ENCODE measurements at places on chromosomes 2 and 18.

- DNase-seq, result no peak
Measured at GRCh38 chr18:1929720-1930119, 641.6 kb downstream of the METTL4 start.

DNA sequence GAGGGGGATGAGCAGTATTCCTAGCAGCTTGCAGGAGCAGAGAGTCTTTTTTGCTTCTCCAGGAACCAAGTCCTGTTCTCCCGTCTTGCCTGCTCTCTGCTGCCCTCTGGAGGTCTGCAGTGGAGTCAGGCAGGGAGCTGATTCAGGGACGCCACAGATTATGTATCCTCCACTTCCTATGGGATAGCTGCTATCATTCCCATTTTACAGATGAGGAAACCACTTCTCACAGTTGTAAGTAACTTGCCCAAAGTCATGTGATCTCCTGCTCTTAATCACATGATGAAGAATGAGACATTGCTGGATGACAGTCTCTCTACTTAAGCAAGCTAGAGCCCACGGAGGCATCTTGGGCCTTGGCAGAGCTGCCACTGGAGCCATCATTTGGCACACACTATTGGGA, 8.3 kb downstream of the SLC4A5 start:
- no peak for DNase-seq

DNA sequence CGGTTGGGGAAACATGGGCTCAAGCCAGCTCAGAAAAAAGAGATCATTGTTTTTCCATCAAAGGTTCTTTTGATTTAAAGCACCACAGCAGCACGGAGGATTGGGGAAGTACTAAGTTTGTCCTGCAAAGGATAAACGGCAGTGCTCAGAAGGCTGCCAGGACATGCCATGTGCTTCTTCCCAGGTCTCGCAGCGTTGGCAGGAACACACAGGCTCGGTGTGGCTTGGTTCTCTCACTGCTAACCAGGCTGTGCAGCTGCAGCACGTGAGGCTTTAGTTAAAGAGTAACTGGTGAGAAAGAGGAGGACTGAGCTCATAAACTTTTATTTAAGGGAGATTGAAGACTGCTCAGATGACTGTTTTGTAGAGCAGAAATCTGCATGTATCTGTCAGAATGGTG, 264.3 kb downstream of the TSN start:
- no peak for DNase-seq

DNA sequence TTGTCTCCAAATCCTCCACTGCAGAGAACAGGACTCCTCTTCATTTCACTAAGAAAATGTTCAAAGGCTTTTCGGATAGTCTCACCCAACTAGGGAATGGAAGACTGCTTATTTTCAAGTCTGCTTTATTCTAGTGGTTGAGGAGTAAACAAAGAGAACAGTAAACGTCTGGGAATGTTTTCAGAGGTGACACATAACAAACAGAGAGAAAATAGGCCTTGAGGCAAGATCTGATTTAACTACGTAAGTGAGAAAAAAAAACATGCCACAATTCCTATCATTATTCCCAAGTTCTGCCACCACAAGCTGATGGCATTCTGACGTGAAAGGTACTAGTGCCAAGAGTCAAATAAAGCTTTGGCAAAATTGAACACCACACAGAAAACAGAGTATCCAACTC, 16.7 kb upstream of the WIPF1 start:
- DNase-seq, result no peak

DNA sequence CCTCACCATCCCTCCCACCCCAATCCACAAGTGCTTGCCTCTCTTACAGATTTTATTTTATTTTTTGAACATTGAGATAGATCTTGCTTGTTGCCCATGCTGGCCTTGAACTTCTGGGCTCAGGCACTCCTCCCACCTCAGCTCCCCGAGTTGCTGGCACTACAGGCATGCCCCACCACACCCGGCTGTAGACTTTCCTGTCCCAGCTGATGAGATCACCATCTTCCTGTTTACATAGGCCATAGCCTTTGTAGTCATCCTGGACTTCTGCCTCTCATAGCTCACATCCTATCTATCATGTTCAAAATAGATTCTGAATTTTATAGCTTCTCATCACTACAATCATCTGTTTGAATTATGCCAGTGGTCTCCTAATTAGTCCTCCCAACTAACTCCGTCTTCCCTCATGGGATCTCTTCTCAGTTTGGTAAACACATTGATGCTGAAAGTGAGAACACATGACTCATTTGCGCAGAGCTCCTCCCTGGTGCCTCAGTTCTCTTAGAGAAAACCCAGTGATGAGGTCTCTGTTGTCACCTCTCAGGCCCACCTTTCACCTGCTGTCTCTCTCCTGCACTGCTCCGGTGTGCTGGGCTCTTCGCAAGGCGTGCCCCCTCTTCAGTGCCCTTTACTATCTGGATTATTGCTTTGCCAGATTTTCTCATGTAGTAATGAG, 243.0 kb downstream of the ZNF407 start:
- DNase-seq, result no peak

- DNase-seq, result no peak
Measured at GRCh38 chr18:2497797-2498196, 73.5 kb downstream of the METTL4 start.

GRCh38 chr2:204134421-204134820, 197.9 kb downstream of the ICOS start:
- no peak for DNase-seq

GRCh38 chr2:234982096-234982834, 30.4 kb downstream of the SH3BP4 start:
- no peak for DNase-seq

DNA sequence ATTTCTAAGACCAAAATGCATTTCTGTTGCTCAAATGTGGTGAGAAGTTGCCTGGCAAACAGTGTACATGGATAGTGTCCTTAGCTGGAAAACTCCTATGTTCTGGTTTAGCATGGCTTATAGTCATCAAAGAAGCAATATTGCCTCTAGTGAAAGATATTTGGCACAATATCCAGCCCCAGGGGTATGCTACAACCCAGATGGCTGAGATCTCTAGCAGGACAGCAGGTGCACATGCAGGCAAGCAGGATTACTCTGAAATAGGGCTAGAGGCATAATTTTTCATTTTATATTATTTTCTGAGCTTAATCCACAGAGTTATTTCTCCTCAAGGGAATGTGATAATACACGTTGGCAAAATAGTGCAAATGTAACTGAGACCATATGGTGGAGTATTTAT, 34.0 kb downstream of the CCDC195 start:
- no peak for DNase-seq

DNA sequence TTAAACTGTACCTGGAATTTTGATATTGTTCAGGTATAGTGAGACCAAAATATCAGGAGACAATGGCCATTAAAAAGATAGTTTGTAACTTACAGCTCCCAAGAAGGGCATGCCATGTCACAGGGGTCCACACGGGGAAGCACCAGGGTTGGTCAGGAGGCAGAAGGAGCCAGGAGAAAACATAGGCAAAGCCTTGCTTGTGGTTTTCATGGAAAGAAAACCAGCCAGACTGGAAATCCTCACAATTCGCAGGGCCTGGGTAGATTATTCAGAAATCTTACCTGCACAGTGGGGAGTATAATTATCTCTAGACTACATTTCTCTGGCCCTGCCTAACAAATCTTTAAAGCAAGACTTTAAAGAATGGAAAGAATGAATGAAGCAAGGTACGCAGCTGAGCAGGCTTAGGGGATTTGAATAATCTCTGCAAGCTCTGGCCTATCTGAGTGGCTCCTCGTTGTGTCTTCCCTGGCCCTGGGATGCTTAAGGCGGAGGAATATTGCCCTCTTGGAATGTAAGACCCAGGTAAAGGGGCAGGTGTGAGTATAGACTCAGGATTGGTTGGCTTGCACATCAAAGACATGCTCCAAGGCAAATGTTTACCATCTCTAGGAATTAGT, 66.9 kb upstream of the CDC42EP3 start:
- no peak for DNase-seq

DNA sequence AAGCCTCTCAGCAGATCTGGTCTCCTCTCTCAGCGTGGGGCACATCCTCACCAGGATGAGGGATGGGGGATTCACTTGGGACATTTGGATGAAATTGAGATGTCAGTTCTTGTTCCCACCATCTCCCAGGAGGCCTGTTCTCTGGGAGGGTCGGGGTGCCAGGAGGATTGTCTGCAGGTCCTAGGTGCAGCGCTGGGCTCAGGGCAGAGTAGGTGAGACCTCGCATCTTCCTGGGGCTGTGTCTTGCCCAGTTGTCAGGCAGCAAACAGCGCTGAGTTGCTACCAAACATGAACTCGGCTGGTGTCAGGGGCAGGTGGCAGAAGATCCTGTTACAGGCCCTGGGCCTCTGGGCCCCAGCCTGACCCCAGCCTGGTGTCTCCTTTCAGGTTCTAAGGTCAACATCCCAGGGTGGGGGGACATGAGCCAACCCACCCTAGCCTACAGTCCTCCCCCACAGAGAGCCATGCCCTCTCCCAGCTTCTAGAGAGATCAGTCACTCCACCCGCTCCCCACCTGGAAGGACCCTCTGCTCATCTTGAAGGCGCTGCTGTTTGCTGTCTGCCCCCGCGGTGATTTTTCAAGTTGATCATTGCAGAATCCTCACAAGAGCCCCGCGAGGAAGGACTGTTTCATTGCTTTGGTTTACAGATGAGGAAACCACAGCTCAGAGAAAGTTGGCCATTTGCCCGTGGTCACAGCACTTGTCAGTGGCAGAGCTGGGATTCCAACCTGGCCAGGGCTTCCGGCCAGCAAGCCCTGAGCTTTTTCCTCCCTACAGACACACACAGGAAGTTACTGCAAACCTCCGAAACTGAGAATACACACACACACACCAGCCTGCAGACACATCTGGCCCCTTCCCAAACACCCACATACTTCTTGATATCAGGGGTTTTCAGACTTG, 83.9 kb downstream of the STPG4 start:
- no peak for DNase-seq

- no peak for DNase-seq
Measured at GRCh38 chr18:22641958-22642357, 224.2 kb upstream of the CTAGE1 start.

DNA sequence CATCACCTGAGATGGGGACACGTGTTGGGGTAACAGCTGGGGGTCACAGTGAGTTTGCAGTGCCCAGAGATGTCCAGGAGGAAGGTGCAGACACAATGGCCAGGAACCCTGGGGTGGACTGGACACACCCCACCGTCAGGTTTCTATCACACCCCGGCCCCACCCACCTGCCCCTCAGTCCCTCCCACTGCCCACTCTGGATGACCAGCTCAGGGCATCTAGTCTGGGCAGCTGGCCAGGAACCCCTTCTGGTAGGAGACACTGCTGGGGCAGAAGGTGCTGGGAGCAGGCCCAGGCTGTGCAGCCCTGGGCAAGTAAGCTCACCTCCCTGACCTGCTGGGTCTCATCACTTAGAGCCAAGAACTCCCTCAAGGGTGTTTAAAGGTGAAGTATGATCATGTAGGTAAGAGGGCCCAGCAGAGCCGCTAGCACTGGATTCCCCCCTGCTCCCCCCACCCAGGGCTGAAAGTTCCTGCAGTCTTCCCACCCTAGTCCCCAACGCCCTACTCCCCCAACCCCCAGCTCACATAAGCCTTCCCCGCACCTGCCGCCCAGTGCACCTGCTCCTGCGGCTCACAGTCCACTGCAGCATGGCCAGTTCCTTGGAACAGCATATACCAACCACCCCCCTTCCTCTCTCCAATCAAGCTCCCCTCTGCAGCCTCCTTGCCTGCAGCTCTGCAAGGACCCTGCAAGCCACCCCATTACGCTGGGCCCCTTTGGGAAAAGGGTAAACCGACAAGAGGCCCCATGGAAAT, 17.3 kb downstream of the BIN1 start:
- no peak for DNase-seq

GRCh38 chr2:171726847-171727450, 39.7 kb downstream of the DYNC1I2 start:
- DNase-seq, result no peak

All from 8988T (cell line).